MG63 (cell line): ENCODE measurements at places on chromosomes 16 and 17. TPM values are rescaled to one million over a fixed set of nuclear protein-coding genes. Genes with fewer than 3 reads are reported as not detected.

The SLX4 gene
- 2.6 and 4.8 TPM in 2 replicates for total RNA-seq

The WWOX gene
- 11.4 and 30.3 TPM in 2 replicates for total RNA-seq

The PNMT gene
- not detected in 2 replicates for total RNA-seq

The TP53TG3C gene
- 1.1 TPM in 1 of 2 replicates, not detected in the other for total RNA-seq

The THUMPD1 gene
- 37.5 and 37.9 TPM in 2 replicates for total RNA-seq

The NPIPB6 gene
- total RNA-seq = not detected in 2 replicates

The BAIAP3 gene
- total RNA-seq = 1.1 TPM in 1 of 2 replicates, not detected in the other

The SMARCD2 gene
- 156 and 163 TPM in 2 replicates for total RNA-seq

The RASD1 gene
- total RNA-seq = 0.67 and 5.6 TPM in 2 replicates

The SPN gene
- not detected in 2 replicates for total RNA-seq

The APOBR gene
- not detected in 2 replicates for total RNA-seq

The IL34 gene
- total RNA-seq = 1.4 and 2.2 TPM in 2 replicates

The MT1G gene
- not detected in 2 replicates for total RNA-seq

The KIF2B gene
- not detected in 2 replicates for total RNA-seq

The ZPBP2 gene
- not detected in 2 replicates for total RNA-seq

The KRT28 gene
- total RNA-seq = not detected in 2 replicates

The SLC16A6 gene
- total RNA-seq = 0.79 and 1.9 TPM in 2 replicates

The KRTAP2-2 gene
- total RNA-seq = not detected in 2 replicates

The TEX19 gene
- 2.3 TPM in 1 of 2 replicates, not detected in the other for total RNA-seq

The VTN gene
- 3.3 TPM in 1 of 2 replicates, not detected in the other for total RNA-seq

The BRICD5 gene
- 0.39 and 1.3 TPM in 2 replicates for total RNA-seq

The OR2C1 gene
- total RNA-seq = not detected in 2 replicates

The ZNF232 gene
- 10.7 and 15.9 TPM in 2 replicates for total RNA-seq

The TTLL6 gene
- total RNA-seq = not detected in 2 replicates

The HS3ST6 gene
- total RNA-seq = not detected in 2 replicates

The MYH13 gene
- total RNA-seq = 0.03 TPM in 1 of 2 replicates, not detected in the other

The RAB37 gene
- not detected in 2 replicates for total RNA-seq

The SLC12A3 gene
- not detected in 2 replicates for total RNA-seq

The KRT24 gene
- not detected in 2 replicates for total RNA-seq

The MYO15A gene
- total RNA-seq = not detected in 2 replicates

The ABCA3 gene
- 1.1 and 5.1 TPM in 2 replicates for total RNA-seq
